ENCODE measurements at places on chromosomes 11 and 22.

DNA sequence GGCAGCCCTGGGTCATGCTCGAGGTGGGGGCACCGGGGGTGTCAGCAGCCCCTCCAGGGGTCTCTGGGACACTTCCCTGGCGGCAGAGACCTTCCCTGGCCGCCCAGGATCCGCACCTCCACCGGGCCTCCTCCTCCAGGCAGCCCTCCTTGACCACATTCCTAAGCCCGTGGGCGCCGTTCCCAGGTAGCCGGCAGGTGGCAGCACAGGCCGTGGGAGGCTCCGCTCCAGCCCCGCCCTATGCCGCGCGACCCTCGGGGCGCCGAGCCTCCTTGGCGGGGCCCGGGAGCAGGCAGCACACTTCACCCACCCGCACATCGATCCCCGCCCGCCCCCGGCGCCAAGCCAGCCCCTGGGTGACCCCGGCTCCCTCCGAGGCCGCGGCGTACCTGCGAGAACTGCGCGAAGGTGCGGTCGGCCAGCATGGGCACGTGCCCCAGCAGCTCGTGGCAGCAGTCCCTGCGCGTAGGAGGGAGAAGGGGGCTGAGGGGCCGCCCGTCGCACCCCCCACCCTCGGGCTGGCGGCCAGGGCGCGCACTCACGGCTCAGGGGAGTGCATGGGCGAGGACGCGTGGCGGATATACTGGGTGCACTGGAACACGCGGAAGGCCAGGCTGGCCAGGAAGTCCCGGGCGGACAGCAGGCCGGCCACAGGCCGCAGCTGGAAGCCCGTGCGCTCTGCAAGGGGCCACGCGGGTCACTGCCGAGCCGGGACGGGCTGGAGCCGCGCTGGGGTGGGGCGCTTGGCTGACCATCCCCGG lies 5.3 kb upstream of the INS start:
- DNase-seq = no peak

DNA sequence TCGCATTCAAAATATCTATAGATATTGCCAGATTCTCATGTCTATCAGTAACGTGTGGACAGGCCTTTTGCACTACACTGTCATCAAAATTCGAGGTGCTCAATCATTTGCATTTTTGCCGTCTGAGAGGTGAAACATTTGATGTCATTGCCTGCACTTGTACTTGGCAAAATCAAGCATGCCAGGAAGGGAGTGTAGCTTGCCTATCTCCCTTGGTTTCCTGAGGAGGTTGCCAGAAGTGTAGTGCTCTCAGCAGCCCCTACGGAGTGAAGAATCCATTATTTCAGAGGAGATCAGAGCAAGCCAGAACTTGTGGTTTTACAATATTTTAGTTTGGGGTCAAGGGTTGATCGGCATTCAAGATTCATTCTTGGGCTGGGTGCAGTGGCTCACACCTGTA lies 30.2 kb upstream of the APOL5 start:
- no peak for DNase-seq

DNA sequence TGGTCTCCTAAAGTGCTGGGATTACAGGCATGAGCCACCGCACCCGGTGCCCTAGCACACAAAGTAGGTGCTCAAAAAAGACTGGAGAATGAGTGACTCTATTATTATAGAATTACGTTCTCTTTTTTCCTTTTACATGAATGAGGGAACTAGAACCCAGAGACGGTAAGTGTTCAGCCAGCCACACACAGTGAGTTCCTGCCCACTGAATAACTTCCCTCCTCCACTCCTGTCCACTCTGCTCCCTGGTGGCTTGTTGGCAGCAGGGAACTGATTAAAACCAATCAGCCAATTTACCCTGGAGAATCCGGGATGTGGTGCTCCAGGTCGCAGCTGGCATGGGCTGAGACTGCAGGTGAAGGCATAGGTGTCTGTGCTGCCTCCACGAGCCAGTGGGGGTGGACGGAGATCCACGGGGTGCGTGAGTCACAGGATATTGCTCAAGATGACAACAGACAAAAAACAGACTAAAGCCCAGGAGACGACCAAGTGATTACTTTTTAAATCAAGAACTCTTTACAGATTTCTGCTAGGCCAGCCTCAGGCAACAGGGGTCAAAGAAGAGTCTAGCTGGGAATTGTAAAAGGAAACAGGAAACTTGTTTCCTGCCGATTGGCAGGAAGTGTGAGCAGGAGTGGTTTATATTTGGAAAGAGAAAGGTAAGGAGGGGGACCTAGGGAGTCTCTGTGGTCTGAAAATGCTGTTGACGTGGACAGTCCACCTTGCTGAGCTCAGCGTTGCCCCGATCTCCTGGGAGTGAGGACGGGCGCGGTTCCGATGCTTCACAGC lies 95.2 kb upstream of the TP53I11 start:
- peak; percentile 47 for DNase-seq

DNA sequence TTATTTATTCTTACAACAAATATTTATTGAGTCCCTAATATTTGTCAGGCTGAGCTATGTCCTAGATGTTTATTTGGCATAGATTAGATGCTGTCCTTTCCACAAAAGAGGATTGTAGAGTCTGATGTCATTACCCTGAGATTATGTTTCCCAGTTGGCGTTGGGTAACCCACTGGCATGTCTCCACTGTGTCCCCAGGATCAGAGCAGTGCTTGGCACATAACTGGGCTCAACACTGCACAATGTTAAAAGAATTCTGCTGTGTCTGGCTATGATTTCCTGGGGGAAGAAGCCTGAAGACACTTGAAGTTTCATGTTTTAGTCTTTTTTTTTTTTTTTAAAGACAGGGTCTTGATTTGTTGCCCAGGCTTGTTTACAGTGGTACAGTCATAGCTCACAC lies 4.0 kb downstream of the RCN1 start:
- DNase-seq = no peak

- DNase-seq = no peak
Observed at GRCh38 chr11:19026862-19027261, 33.7 kb downstream of the MRGPRX2 start.

DNA sequence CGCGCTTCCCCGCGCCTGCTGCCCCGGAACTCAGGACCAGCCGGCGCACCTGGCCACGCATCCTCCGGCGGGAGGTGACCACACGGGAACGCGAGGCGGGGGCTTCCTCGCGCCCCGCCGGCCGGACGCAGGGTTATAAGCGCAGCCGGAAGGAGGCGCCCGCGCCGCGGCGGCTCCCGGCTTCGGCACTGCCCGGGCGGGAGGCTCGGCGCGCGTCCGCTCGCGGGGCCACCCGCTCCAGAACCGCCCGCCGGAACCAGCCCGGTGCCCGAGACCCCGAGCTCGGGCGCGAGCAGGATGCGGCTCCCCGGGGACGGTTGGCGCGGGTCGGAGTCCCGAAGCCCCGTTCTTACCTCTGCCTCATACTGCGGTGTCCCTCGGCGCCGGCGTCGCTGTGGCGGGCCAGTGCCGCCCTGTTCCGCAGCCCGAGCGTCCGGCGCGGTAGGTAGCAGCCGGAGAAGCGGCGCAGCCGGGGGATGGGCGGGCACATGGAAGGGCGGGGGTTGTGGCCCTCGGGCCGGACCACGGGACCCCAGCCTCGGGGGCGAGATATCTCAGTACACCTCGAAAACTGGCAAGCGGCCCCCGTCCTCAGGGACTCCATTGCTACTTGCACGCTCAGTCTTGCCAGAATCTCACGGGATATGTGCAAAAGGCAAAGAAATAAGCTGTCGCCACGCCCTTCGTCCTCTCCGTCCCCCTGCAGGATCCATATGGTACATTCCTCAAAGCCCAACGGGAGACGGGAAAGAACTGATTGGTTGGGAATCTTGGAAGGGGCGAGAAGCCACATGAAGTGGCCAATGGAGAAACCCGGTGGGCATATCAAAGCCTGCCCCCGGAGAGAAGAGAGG lies 23.1 kb downstream of the MICAL3 start:
- DNase-seq = peak; percentile 77
